ENCODE measurements at places on chromosomes 1 and 21. TPM values are rescaled to one million over a fixed set of nuclear protein-coding genes. Genes with fewer than 3 reads are reported as not detected.

The CRNN gene
- total RNA-seq: not detected

The OR2T2 gene
- not detected for total RNA-seq

The SV2A gene
- 20.3 TPM for total RNA-seq

The AVPR1B gene
- total RNA-seq: not detected

The TMEM61 gene
- not detected for total RNA-seq

The KIF26B gene
- 22.1 TPM for total RNA-seq

The GSTM1 gene
- total RNA-seq: not detected

The CCNL2 gene
- total RNA-seq: 139 TPM

The CNKSR1 gene
- under 0.01 TPM for total RNA-seq

The ZFP69B gene
- 4.7 TPM for total RNA-seq

The ATP8B2 gene
- 162 TPM for total RNA-seq

The RPTN gene
- 0.36 TPM for total RNA-seq

The PPM1J gene
- 0.59 TPM for total RNA-seq

The KRTAP19-1 gene
- total RNA-seq: not detected

The DCST1 gene
- not detected for total RNA-seq

The MAP3K21 gene
- total RNA-seq: under 0.01 TPM

The IVNS1ABP gene
- 91.6 TPM for total RNA-seq

The TOR3A gene
- 44.2 TPM for total RNA-seq

The RGS2 gene
- total RNA-seq: 5.8 TPM

The IL19 gene
- not detected for total RNA-seq

The MTARC2 gene
- 9.4 TPM for total RNA-seq

The OLIG2 gene
- total RNA-seq: not detected
